ENCODE measurements at places on chromosomes 6 and 20. TPM values are rescaled to one million over a fixed set of nuclear protein-coding genes. Genes with fewer than 3 reads are reported as not detected.

MED20 gene
- total RNA-seq, result 24.9 TPM

RSPO4 gene
- 0.66 TPM for total RNA-seq

SYCP2 gene
- total RNA-seq, result 5.4 TPM

WDR46 gene
- total RNA-seq, result 39.2 TPM

HSPA12B gene
- 17.8 TPM for total RNA-seq

CGA gene
- not detected for total RNA-seq

SMOC2 gene
- total RNA-seq, result 56.6 TPM

TMEM242 gene
- total RNA-seq, result 14.0 TPM

NRSN1 gene
- total RNA-seq, result 12.5 TPM

SNRNP48 gene
- 37.0 TPM for total RNA-seq

EDN3 gene
- total RNA-seq, result 45.3 TPM
